ENCODE measurements at places on chromosomes 13 and 19.

DNA sequence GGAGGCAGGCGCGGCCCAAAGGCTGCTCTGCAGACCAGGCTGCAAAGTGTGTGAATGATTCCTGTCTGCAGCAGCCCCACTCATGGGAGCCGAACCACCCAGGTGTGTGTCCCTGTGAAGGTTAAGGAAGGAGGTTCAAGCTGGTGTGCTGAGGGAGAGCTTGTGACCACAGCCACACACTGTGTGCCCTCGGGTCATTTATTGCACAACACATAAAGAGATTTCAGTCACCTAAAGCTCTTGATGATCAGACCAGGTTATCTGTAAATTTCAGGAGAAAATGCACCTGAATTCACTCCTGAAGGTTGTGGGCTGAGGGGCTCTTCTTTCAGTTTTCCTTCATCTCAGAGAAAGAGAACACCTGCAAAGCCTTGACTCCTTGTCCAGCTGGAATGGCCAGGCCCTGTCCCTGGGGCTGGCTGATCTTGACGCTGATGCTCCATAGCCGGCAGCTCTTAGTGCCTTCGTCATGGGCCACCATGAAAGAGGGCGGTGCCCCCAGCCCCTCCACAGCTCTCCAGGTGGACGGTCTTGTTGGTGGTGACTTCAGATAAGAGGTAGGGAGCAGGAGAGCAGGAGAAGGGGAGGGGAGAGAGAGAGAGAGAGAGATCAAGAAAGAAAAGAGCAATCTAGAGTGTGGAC is 110.8 kb upstream of the C1QTNF9B start:
- DNase-seq = no peak

- no peak for DNase-seq
Measured at GRCh38 chr19:29338480-29338879, 125.5 kb upstream of the UQCRFS1 start.

GRCh38 chr19:53004242-53004641 is 9.5 kb upstream of the ERVV-1 start:
- no peak for DNase-seq

GRCh38 chr19:524062-524674 is 7.4 kb upstream of the CDC34 start:
- no peak for DNase-seq

GRCh38 chr19:35545855-35546381 is 492 bp downstream of the TMEM147 start:
- no peak for DNase-seq

GRCh38 chr13:34340534-34340933 is 522.6 kb downstream of the RFC3 start:
- no peak for DNase-seq

GRCh38 chr13:50025436-50025835 is 10.2 kb downstream of the KCNRG start:
- DNase-seq = no peak

DNA sequence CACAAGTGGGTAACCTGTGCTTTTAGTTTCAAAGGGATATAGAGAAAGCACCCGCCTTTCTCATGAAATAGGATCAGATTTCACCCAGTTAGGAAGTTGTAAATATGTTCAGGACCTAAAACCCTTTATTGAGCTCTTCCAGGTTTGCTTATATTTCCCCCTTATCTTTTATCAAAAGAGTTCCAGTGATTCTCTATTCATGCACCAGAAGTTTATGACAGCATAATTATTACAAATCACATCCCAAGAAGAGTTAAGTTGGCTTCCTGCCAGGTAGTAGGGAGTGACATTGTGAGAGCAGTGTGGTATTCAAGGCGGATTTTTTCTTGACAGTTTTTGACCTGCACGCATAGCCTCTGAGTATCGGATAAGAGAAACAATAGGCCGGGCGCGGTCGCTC is 190.3 kb downstream of the STK24 start:
- DNase-seq = no peak

- no peak for DNase-seq
Measured at GRCh38 chr13:28339419-28339818, 155.5 kb downstream of the FLT1 start.

- no peak for DNase-seq
Measured at GRCh38 chr19:45352914-45353796, 12.6 kb downstream of the KLC3 start.
